ENCODE measurements at places on chromosomes 2 and 18.

DNA sequence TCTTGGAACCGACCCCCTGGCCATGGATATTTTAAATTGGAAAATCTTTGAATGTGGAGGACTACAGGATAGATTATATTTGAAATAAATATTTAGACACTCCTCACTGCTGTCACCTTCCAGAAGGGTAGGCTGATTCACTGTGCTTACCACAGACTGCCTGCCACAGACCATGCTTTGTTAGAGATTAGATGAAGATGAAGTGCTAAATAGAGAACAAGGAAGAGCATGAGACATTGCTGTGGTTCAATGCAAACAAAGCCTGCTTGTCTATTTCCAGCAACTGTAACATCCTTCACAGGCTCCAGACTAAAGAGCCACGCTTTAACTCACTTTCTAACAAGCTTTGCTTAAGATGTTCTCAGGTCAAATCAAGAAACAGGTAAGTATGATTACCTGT lies 81.0 kb upstream of the TMEM17 start:
- no peak for DNase-seq

DNA sequence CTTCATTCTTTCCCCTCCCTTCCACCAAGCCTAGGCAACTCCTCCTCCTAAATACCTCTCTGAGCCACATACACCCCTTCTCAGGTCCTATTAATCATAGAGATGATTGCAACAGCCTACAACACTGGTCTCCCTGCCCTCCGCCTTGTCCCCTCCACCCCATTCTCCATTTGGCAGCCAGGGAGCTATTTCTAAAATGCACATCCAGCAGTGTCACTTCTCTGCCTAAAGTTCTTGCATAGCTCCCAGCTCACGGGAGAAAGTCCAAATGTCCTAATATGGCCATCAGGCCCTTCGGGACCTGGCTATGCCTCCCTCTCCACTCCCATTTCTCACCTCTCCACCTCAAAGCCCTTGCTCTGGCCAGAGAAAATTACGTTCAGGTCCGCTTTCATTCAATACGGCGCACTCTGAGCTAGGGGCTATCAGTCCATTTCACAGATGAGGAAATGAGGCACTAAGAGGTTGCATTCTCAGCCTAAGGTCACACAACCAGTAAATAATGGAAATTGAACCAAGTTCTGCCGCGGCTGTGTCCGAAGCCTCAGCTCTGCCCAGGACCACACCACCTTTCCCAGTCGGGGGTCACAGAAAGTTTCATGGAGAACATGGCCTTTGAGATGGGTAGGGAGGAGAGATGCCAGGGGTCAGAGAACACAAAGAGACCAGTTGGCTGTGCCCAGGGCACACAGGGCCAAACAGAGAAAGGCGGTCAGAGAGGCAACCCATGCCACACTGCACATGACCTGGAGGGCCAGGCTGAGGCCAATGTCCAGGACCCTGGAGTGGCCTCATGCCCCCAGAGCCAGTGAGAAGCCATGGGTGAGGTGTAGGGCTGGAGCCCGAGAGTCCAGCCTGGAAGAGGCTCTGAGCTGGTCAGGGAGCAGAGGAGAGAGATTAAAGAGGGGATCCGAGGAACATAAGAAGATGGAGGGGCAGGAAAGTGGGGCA lies 72.8 kb downstream of the TNS1 start:
- DNase-seq, result no peak

DNA sequence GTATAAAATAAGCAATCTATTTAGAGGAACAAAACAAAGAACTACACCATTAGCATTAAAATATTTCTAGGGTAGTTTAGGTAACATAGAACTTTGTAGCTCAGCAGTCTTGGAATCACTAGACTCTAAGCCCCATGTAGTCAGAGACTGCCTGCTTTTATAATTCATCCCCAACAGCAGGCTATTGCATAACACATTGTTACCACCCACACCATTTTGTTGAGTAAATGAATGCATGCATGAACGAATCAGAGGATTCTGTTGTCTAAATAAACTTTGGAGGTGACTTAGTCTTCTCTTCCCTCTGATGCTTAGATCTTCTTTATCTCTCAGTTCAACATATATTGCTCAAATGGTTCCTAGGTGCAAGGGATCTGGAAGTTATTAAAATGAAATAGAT lies 167.6 kb upstream of the TNP1 start:
- no peak for DNase-seq

- DNase-seq, result no peak
Measured at GRCh38 chr18:23664674-23665073, 2.0 kb upstream of the ANKRD29 start.

- no peak for DNase-seq
Measured at GRCh38 chr2:58131191-58132011, 84.8 kb downstream of the VRK2 start.

DNA sequence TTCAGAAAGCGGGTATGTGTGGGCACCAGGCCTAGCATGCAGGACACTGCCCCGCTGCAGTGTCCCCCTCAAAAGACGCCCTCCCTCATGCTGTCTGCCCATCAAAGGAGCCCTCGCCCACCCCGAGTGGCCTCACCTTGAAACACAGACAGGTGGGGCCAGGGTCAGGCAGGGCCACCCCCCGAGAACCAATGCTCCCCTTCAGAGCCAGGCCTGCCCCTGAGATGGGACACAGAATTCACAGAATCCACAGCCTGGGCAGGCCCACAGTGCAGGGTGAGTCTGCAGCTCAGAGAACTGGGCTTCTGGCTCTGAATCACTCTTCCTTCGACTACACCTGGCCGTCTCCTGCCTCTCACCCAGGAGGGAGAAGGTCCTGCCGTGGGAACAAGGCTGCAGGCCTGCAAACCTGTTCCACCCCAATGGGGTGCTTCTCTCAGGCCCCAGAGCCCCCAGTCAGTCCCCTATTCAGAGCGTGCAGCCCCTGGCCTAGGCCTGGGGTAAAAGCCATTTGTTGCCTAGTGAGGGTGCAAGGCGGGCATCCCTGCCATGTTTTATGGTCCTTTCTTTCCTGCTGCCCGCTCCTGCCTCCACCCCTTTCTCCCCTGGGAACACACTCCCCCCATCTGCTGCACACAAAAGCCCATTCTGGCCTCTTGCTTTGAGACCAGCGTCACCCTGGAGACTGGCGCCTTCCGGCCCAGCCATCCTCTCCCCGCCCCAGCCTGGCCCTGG lies 11.3 kb upstream of the ARHGEF4 start:
- no peak for DNase-seq

- no peak for DNase-seq
Measured at GRCh38 chr2:239253701-239254436, 147.0 kb downstream of the HDAC4 start.

GRCh38 chr2:42881732-42882131 lies 89.3 kb upstream of the HAAO start:
- no peak for DNase-seq

GRCh38 chr2:239689985-239690384 lies 289.2 kb upstream of the HDAC4 start:
- no peak for DNase-seq

DNA sequence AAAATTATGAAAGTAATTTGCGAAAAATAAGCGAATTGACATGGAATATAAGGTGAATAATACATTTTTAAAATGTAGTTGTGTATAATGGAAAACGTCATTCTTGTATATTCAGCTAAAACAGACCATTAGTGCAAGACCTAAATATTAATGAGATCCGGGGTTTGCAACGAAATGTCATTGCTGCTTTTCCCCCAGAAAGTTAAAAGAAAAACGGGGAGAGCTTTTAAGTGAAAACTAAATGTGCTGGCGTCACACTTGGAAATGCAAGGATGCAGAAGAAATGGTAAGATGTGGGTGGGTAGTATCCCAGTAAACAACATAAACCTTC lies 491 bp upstream of the SGO2 start:
- no peak for DNase-seq

GRCh38 chr2:228827056-228827700 lies 443.9 kb downstream of the PID1 start:
- DNase-seq, result no peak

GRCh38 chr2:151891566-151892194 lies 63.5 kb upstream of the ARL5A start:
- no peak for DNase-seq

GRCh38 chr2:18178736-18179349 lies 300.4 kb downstream of the KCNS3 start:
- DNase-seq, result no peak

DNA sequence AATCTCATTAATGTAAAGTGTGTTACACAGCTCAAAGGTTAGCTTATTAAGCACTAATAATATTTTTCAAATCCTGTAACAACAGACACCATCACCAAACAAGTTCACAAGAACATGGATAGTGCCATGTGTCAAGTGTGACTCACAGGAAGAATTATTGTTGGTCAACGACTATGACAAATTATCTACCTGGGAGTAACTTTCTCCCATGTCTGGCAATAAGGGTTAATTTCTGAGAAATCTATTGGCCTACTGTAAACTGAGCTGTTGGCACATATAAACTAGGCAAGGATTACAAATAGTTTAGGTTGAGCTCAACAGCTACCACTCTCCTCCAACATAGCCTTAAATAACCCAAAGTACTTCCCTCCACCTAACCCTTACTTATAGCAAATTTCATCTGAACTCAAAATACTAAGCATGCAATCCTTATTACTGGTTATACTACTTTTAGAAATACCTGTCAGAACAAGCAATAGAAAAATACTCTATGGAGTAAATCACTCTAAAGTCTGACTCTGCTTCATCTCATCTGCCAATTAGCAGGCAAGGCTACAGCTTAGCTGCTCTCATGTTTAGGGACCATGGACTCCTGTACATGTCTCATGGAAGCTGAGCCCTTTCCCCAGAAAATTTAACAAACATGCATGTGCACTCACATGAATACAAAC lies 223.0 kb downstream of the NBAS start:
- DNase-seq, result no peak

- no peak for DNase-seq
Measured at GRCh38 chr2:158953454-158953853, 15.0 kb upstream of the TANC1 start.

DNA sequence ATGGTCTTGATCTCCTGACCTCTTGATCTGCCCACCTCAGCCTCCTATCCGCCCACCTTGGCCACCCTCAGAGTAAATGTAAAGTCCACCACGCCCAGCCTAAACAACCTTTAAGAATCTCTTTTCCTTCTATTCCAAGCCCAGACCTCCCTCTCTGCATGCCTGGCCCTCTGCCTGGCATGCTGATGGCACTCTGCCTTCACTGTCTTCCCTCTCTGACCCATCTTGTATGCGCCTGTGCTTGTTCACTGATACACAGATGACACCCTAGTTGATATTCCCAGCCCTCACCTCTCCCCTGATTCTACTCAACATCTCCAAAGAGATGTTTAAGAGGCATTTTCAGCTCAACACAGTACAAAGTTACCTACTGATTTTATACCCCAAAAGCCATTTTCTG lies 466.8 kb upstream of the MEX3C start:
- no peak for DNase-seq

GRCh38 chr2:185215497-185215896 lies 523.1 kb upstream of the FSIP2 start:
- no peak for DNase-seq

DNA sequence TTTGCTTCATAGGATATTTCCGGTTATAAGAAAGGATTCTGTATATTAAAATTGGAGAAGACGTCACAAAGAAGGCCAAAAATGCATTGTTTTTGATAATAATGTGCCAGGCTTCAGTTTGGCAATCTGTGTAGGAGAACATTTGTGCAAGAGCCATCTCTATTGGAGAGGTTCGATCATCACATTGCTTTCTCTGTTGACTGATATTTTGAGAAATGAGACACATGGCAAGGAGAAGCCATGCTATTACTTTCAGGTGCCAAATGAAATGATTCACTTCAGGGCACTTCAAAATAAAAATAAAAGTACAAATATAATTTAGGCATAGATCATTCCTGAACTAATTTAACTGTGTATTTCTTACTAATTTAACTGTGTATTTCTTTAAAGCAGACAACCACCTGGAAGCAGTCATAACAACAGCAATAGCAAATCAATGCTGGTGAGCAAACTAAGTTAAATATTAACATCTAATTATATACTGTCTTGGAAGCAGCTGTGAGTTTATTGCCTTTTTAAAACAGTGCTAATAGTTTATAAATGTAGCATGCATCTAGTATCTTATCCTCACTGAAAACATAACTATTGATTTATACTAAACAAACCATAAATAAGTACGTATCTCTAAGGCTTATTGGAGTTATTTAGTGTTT lies 50.2 kb upstream of the CHST9 start:
- no peak for DNase-seq

DNA sequence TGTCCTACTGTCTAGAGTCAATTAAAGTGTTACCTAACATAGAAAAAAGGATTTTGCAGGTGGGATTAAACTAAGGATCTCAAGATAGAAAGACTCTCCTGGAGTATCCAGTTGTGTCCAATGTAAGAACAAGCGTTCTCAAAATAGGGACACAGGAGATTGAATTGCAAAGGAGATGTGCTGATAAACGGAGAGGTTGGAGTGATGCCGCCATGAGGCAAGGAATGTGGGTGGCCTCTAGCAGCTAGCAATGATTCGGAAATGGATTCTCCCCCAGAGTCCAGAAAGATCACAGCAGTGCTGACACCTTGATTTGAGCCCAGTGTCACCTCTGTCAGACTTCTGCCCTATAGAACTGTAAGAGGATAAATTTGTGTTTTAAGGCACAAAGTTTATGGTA lies 24.1 kb upstream of the IL1RN start:
- DNase-seq, result no peak

All from activated naive CD4-positive, alpha-beta T cell (primary cell).